ENCODE measurements at places on chromosomes 7 and 10. TPM values are rescaled to one million over a fixed set of nuclear protein-coding genes. Genes with fewer than 3 reads are reported as not detected.

Gene STARD3NL
- 41.0 TPM for total RNA-seq

Gene APBB1IP
- 20.5 TPM for total RNA-seq

Gene POU6F2
- 0.47 TPM for total RNA-seq

Gene VPS41
- 94.0 TPM for total RNA-seq

Gene TMEM184A
- total RNA-seq: 11.0 TPM

Gene AKR1C8
- 0.66 TPM for total RNA-seq

Gene SH3PXD2A
- total RNA-seq: 20.1 TPM

Gene GTF2IRD2
- 32.4 TPM for total RNA-seq

GRCh38 chr10:72316386-72316700 is 38.4 kb downstream of the DNAJB12 start:
- no peak overlapping the region for H3K4me3 ChIP-seq
- no peaks in the 10 kb centered on the region for H3K36me3 ChIP-seq
- H3K4me1 ChIP-seq: peaks cover 3% of the 10 kb centered on the region

GRCh38 chr10:15738270-15738925 is 18.7 kb upstream of the ITGA8 start:
- DNase-seq: no peak
- H3K4me3 ChIP-seq: no peak overlapping the region
- no peaks in the 10 kb centered on the region for H3K36me3 ChIP-seq
- H3K27ac ChIP-seq: no peak overlapping the region

DNA sequence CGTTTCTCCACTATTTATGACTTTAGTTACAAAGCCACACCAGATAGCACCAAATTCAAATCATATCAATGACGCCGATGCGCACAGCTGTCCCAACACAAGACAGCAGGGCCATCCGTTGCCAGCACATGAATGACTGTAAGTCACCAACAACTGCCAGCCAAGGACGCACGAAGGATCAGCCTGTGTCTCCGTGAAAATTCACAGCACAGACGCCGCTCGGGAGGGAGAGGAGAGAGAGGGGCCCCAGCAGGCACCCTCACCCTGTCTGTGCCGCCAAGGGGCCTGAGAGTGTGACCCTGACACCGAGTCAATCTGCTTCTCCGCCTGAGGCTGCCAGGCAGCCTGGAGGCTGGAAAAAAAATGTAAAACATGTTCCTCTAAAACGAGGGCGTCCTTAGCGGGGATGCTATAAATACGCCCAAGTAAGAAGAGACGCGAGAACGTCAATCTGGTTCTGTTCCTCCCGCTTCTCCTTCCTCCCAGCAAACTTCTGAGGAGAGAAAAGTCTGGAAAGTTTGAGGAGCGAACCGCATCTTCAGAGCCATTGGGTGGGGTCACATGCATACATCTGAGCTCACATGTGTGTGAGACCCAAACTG is 111.2 kb downstream of the PTPRN2 start:
- H3K4me3 ChIP-seq: no peak overlapping the region
- DNase-seq: peak; percentile 39
- H3K27ac ChIP-seq: no peak overlapping the region
- H3K4me1 ChIP-seq: no peaks in the 10 kb centered on the region

DNA sequence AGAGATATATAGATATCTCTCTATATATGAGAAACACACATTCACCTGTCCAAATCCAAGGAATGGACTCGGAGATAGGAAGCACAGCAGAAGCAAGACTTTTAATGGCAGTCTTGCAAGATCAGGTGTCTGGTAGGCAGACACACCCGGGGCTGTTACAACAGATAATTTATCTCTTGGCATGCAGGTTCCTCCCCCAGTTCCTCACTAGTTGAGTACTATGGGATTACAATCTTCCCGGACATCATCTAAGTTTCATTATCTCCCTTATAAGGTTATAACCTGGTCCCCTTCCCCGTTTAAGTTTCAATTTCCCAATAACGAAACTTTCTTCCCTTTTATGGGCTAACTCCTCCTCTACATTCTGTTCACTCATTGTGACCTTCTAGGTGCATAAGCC is 399.3 kb downstream of the PPP1R3A start:
- H3K4me1 ChIP-seq: no peaks in the 10 kb centered on the region
- no peak overlapping the region for H3K27ac ChIP-seq
- no peaks in the 10 kb centered on the region for H3K27me3 ChIP-seq
- H3K4me3 ChIP-seq: peak overlapping the region; percentile 61
- no peaks in the 10 kb centered on the region for H3K36me3 ChIP-seq

DNA sequence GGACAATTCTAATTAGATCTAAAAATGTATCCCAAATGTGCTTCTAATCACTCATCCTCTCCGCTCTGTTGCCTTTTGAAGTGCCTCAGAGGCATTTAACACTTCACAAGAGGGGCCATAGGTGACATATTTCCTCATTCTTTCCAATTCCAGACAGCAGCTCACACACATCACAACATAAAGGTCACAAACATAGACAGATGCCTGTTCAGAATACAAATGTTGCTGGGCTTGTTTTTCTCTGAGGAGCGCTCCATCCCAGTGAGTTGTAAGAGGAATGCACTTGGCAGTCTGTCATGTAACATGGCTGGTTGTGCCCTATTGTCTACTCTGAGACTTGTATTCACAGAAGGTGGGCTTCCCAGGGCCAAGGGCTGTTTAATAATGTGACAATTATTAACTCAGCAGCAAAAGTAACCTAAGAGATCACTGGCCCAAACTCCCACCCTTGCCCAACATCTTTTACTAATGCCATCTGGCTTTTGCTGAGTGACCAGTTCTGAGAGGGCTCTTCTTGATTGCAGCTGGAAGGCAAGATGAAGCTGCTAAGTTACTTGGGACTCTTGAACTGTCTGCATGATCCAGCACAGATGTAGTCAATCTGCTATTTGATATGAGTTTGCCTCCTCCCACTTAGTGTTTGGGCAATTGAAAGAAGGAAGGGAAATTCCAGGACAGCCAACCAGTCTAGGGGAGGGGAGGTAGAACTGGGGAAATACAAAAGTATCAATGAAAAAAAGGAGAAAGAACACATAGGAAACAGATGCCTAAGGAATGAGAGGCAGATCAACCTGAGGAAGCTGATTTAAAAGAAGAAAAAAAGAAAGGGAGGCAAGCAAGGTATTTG is 13.6 kb downstream of the PON2 start:
- no peak overlapping the region for H3K27ac ChIP-seq
- peak; percentile 89 for DNase-seq
- H3K4me3 ChIP-seq: no peak overlapping the region
- H3K36me3 ChIP-seq: no peaks in the 10 kb centered on the region
- no peaks in the 10 kb centered on the region for H3K27me3 ChIP-seq

DNA sequence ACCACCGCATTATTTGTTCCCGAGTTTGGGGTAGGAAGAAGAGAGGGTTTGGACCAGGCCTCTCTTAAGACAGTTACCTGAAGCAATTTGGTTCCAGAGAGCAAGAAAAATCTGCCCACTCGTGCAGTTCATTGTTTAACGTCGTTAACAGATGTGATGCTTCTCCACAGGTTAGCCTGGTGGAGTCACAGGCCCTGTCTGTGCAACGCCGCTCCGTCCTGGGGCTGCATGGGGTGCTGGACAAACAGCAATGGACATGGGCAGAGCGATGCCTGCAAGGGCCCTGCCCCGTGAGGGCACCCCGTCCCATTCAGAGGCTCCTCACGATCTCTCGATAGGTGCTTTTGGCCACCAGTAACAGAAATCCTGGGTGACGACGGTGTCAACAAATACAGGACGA is 9.7 kb downstream of the FOXL3 start:
- no peak for DNase-seq
- H3K36me3 ChIP-seq: no peaks in the 10 kb centered on the region
- no peaks in the 10 kb centered on the region for H3K4me1 ChIP-seq
- H3K27ac ChIP-seq: no peak overlapping the region
- no peak overlapping the region for H3K4me3 ChIP-seq

GRCh38 chr10:60144099-60144498 is 237.7 kb upstream of the CCDC6 start:
- H3K4me3 ChIP-seq: peak overlapping the region; percentile 30
- no peaks in the 10 kb centered on the region for H3K27me3 ChIP-seq
- peaks cover 34% of the 10 kb centered on the region for H3K4me1 ChIP-seq

DNA sequence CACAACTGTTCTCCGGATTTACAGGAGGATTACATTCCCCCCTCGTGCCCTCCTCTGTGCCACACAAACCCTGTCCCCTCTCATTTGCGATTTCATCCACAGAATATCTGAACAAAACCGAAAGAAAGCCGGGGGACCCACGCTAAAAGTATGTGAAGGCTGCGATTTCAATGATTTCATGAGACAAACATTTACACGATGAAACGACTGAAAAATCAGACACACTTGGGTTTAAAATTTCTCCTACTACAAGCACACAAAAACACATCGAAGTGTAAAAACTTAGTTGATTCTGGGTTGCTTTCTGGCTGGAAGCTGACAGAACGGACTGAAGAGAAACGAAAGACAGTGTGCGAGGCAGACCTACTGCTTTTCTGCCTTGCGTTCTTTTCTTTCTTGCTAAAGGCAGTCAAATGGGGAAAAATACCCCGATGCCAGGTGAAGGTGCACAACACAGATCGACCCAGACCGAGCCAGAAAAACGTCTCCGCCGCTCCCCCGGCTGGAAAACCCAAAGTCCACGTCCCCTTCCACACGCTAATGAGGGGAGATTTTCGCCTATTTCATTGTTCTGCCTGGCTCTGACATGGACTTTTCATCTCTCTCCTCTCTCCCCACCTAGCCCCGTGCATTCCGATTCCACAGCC is 1.2 kb downstream of the HIPK2 start:
- no peaks in the 10 kb centered on the region for H3K27me3 ChIP-seq
- DNase-seq: no peak
- H3K4me3 ChIP-seq: peak overlapping the region; percentile 89

DNA sequence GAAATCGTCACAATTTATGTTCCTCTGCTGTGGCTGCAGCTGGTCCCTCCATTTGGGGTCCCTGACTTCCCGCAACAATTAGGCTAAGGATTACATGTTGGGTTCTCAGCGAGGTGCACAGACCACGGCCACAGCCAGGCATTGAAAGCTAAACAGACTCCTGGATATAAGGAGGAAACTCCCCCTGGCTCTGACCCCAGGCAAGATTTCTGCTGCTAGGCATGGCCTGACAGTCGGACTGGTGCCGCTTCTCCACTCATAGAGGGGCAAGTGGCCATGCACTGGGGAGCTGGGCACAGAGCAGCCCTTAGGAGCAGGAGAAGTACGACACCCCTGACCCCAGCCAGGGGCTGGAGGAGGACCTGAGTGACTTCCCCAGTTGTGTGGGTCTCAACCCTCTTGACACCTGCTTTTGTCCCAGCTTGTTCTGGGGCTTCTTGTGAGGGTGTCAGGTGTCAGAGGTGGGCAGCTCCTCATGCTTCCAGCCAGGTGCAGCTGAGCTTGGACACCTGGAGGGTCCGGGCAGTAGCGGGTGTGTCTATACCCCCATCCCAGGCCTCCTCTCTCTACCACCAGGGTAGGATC is 38.3 kb downstream of the TSPAN15 start:
- no peaks in the 10 kb centered on the region for H3K27me3 ChIP-seq
- H3K36me3 ChIP-seq: no peaks in the 10 kb centered on the region
- H3K4me3 ChIP-seq: no peak overlapping the region
- H3K4me1 ChIP-seq: peaks cover 11% of the 10 kb centered on the region
- DNase-seq: no peak

- DNase-seq: no peak
- no peak overlapping the region for H3K27ac ChIP-seq
- no peaks in the 10 kb centered on the region for H3K36me3 ChIP-seq
- no peaks in the 10 kb centered on the region for H3K4me1 ChIP-seq
These were observed 82.6 kb upstream of the LRRC4 start for GRCh38 chr7:128113839-128114238.

DNA sequence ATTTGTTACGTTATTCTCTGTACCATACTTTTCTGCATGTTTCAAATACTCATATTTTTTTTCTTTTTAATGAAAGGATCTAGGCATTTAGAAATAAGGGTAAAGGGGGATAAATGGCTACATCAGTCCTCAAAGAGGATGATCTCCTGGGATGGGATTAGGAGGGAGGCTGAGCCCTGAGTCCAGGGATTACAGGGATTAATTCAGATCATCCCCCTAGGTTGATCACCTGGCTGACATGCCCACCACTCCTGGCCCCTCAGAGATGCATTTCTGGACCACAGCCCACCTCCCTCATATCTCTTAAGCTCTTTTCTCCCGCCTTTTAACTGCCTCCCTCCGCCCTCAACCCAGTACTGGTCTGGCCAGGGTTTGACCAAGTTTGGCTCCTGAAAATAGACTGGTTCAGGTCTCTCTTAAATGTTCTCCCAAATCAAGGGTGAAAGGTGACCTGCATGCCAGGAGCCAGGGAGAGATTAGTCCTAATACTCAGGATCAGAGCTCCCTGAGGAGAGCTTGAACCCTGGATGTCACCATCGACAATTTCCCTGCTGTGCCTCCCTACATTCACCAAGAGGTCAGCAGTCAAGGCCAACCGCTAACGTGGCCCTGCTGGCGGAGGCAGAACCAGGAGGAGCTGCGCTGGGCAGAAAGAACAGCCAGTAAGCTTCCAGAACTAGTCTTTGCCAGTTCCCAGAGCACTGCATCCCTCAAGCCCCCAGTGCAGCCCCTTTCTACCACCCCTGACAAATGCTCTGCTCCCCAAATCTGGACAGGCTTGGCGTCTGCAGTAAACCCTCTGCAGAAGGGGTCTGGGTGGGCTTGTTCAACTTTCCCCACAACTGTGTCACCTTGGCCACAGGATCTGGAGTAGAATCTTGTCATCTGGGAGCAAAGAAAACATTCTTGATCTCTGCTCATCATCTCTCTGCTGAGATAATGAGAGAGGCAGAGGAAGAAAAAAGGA is 3.0 kb upstream of the CCDC136 start:
- no peaks in the 10 kb centered on the region for H3K4me1 ChIP-seq
- H3K27me3 ChIP-seq: no peaks in the 10 kb centered on the region
- no peak for DNase-seq
- no peak overlapping the region for H3K4me3 ChIP-seq
- H3K36me3 ChIP-seq: no peaks in the 10 kb centered on the region

GRCh38 chr7:155746188-155746587 is 66.1 kb downstream of the SHH start:
- peaks cover 26% of the 10 kb centered on the region for H3K36me3 ChIP-seq
- no peak overlapping the region for H3K27ac ChIP-seq
- H3K4me1 ChIP-seq: no peaks in the 10 kb centered on the region

DNA sequence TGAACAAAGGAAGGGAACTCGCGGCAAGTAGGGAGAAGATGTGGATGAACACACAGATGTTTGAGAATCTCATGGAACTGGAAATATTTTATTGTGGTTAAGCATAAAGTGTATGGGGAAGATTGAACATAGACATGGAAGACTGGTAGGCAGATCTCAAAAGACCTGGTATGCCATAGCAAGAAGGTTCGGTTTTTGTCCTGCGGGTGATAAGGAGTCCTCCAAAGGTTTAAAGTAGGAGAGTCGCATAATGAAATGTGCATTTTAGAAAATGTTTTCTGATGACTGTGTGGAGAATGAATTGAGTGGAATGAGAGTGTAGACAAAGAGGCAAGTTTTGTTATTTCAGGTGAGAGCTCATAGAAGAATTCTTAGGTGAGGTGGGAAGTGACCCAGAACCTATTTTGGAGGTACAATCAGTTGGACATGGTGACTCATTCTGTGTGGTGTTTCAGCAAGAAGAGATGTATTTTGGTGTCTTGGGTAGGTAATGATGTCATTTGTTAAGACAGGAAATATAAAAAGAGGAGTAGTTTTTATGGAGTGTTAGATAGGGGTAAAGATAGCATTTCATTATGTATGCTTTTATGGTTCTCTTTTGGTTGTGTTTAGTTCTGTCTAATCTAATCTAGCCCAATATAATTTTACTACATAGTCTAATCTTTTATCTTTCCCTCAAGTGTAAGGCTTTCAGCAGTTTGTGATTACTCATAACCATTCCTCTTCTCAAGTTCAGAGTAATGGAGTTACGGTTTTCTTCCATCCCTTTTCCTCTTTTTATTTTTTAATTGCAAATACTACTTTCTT is 239.2 kb downstream of the EXOC4 start:
- H3K27ac ChIP-seq: no peak overlapping the region
- no peaks in the 10 kb centered on the region for H3K27me3 ChIP-seq
- H3K4me1 ChIP-seq: no peaks in the 10 kb centered on the region
- no peak overlapping the region for H3K4me3 ChIP-seq
- no peak for DNase-seq
